ENCODE measurements at places on chromosomes 2 and 18.

DNA sequence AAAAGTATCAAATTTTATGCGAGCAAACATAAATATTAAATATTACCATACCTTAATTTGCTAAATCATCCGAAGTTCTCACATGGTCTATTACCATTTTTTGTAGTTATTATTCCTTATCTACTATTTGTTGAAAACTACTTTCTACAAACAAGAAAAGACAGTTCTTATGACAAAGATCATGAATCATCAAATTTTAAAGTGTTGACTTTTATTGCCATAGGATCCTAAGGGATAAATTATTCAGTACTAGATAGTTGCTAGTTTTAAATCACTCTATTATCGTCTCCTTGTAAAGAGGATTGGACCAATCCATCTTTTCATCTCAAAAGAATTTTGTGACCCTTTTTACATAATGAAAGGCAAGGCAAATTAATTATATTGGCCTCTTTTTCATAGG, 523.6 kb upstream of the TMEFF2 start:
- DNase-seq = no peak

- no peak for DNase-seq
Measured at GRCh38 chr2:146388757-146389156, 1456.1 kb upstream of the ACVR2A start.

DNA sequence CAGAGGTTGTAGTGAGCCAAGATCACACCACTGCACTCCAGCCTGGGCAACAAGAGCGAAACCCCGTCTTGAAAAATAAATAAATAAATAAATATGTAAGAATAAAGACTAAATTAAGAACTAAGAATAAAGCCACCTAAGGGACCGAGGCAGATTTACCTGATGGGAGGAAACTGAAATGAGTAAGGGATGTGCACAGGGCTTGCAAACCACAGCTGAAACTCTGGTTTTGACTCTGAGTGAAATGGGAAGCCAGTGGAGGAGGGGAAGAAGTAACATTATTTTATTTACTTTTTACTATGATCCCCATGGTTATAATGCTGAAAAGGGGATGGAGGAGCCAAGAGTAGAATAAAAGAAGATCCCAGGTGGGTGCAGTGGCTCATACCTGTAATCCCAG, 107.3 kb downstream of the CABYR start:
- no peak for DNase-seq

GRCh38 chr2:28276076-28276618, 116.5 kb upstream of the FOSL2 start:
- no peak for DNase-seq

- DNase-seq = no peak
Measured at GRCh38 chr2:233849607-233850271, 4.6 kb downstream of the HJURP start.

- no peak for DNase-seq
Measured at GRCh38 chr2:68318914-68319397, 793 bp downstream of the CNRIP1 start.

- no peak for DNase-seq
Measured at GRCh38 chr2:170098626-170099312, 79.2 kb upstream of the MYO3B start.

DNA sequence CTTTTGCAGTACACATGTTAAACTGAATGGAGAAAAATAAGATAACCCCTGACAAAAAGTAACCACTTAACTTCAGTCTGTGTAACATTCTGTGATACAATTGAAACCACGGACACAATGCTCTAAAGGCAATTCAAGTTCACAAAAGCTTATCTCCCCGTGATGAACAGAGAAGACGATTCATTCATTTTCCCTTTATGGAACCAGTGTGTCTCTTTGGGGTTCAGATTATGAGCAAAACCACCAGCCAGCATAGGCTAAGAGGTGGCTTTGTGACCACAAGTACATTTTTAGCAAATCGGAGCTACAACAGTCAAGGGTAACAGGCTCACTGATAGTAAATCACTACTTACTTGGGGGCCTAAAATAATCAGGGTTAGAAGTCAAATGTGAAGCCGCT, 120.6 kb upstream of the SMAD7 start:
- no peak for DNase-seq

DNA sequence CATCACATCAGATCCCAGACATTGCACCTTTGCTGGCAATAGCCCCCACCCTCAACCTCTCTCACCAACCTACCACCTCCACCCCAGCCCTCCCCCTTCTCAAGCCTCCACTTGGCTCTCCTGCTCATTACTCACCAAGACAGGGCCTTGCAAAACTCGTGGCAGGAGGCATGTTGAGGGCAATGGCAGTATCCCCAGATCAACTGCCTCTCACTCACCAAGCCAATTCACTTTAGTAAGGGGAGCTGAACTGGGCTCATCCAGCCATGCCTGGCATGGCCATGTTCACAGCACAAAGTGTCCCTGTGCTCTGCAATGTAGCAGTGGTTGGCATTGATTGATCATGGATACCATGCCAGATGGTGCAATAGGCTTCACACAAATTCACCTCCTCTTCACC, 46.3 kb upstream of the TEX51 start:
- DNase-seq = no peak

DNA sequence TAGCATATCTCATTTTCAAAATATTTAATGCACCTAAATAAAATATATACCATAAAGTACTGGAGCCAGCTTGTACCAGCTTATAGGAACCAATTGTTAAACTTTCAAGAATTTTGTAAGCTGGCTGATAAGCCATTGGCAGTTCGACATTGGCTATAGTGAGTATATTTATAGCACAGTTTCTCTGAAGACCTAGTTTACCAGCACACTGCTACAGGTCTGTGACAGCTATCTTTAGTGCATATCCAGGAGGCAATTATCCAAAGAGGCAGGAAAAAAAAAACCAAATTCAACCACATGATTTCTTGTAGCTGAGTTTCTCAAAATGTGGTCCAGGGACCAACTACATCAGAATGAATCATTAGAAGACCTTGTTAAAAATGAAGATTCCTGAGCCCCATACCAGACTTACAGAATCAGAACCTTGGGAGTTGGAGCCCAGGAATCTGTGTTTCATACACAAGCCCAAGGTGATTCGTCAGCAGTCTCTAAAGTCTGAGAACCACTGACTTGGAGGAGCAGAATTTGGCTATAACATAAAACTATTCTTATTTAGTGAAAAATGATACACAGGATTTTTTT, 279.0 kb upstream of the NRP2 start:
- DNase-seq = no peak

GRCh38 chr2:5022061-5022460, 670.1 kb upstream of the SOX11 start:
- DNase-seq = no peak

- no peak for DNase-seq
Measured at GRCh38 chr2:141137122-141137693, 993.6 kb downstream of the LRP1B start.

GRCh38 chr2:128775217-128775913, 456.7 kb upstream of the HS6ST1 start:
- no peak for DNase-seq

- DNase-seq = no peak
Measured at GRCh38 chr18:25329783-25330182, 22.2 kb downstream of the ZNF521 start.

GRCh38 chr2:187655001-187655400, 100.8 kb upstream of the TFPI start:
- no peak for DNase-seq

- no peak for DNase-seq
Measured at GRCh38 chr2:217652761-217653639, 349.8 kb downstream of the TNS1 start.

GRCh38 chr2:236724200-236724599, 154.6 kb downstream of the ACKR3 start:
- no peak for DNase-seq

DNA sequence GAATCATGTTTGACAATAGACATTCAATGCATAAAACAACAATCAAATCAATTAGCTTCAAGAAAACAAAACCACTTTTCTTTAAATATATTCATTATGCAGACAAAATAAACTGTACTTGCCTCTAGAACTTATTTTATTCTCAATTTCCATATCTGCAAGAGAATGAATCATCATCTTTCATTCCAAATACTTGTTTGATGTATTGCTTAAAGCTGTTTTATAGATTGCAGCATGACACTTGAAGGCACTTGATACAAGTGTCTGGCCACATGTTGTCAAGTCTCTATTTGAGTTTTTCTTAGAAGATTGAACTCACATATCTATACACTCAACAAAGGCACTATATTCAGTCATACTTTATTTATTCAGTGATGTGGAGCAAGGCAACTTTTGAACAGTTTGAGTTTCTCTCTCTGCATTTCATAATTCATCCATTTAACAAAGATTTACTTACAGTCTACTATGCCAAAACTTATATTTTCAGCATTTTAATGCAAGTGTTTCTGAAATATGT, 38.7 kb upstream of the DDX18 start:
- DNase-seq = no peak

- DNase-seq = no peak
Measured at GRCh38 chr2:170533156-170533555, 182.0 kb upstream of the SP5 start.

GRCh38 chr2:201059961-201060755, 11.3 kb downstream of the HYCC2 start:
- DNase-seq = no peak

DNA sequence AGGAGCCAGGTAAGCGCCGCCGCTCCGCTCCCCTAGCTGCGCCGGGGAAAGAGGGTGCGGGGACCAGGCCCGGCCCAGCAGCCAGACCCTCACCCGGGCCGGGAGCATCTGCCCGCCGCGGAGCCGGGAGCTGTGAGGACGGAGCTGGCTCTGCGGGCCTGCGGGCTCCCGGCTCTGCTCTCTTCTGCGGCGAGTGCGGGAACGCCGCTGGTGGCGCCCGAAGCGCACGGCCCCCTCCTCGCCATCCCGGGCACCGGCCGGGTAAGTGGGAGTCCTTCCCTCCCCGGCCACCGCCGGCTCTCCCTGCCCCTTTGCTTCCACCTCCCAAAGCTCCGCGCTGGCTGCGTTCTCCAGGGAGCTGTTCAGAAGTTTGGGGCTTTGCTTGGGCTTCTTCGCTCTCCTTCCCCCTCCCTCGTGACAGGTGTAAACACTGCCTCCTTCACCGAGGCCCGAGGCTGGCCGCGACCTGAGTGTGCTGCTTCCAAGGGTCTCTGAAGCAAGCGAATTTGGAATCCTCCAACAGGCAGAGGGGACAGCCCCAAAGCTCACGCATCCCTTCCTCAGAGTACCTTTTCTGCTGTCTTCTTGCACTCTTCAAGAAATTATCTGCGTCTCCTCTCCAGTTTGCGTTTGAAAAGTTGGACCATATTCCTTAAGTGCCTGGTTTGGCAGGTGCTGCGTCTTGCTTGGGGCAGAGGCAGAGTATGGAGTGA, 632 bp downstream of the AFTPH start:
- DNase-seq = no peak

DNA sequence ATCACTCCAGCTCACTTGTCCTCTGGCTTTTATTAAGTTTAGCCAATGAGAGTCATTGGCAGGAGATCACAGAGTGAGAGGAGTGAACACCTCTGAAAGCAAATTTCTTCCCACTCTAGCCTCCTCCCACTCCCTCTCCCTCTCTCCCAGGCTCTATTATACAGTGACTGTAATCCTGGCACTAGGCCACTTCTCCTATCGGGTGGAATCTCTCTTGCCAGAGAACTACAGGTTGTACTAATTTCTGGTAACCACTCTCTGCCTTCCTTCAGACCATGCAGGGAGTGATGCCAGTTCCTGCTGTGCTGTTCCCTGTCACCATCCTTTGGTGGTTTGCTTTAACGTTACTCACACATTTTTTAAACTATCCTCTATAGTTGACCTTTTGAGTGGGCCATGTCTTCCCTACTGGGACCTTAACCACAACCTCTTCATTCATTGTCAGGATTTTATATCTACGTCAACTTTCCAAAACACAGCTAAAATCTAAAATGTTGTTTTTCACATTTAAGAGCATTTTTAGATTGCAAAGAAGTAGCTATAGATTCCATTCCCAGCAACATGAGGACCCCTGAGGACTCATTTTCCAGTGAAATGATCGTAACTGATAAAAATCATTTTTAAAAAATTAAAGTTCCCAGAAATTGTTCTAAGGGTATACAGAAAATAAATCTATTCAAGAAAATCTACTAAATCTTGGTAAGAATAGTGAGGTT, 217.1 kb downstream of the MREG start:
- DNase-seq = no peak

GRCh38 chr2:156955701-156956100, 301.8 kb upstream of the GALNT5 start:
- no peak for DNase-seq
